ENCODE measurements at places on chromosomes 4 and X.

DNA sequence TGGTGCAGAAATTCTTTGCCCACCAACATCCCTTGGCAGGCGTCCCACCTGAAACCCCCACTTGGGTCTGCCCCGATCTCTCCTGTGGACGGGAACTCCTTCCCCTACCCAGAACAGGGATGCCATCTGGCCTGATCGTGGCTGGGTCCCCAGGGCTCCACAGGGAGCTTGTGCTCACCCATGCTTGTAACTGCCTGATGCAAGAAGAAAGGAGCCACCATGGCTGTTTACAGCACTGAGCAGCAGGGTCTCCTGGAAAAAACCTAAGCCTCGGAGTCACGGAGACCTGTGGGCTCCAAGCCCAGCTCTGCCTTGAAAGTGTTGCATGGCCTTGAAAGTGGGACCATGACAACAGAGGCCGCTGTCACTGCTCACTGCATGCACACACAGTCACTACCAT lies 101.5 kb upstream of the AFAP1 start:
- DNase-seq: no peak

DNA sequence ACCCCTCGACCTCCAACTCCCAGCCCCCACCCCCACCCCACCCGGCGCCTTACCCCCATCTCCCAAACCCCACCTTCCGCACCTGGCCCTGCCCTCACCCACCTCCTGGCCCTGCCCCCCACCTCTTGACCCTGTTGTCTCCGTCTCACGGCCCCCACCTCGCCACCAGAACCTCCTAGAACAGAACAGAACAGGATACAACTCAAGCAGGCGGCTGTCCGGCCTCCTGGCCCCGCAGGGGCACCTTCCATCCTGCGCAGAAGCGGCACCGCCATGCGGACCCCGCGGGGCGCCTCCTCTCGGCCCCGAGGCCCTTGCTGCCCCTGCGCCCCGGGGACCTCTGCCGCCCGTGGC lies 354 bp downstream of the CTAG2 start:
- DNase-seq: no peak

GRCh38 chr4:32349026-32349425 lies 1628.9 kb downstream of the PCDH7 start:
- no peak for DNase-seq

- DNase-seq: no peak
Observed at GRCh38 chr4:11497212-11497806, 68.6 kb upstream of the HS3ST1 start.

DNA sequence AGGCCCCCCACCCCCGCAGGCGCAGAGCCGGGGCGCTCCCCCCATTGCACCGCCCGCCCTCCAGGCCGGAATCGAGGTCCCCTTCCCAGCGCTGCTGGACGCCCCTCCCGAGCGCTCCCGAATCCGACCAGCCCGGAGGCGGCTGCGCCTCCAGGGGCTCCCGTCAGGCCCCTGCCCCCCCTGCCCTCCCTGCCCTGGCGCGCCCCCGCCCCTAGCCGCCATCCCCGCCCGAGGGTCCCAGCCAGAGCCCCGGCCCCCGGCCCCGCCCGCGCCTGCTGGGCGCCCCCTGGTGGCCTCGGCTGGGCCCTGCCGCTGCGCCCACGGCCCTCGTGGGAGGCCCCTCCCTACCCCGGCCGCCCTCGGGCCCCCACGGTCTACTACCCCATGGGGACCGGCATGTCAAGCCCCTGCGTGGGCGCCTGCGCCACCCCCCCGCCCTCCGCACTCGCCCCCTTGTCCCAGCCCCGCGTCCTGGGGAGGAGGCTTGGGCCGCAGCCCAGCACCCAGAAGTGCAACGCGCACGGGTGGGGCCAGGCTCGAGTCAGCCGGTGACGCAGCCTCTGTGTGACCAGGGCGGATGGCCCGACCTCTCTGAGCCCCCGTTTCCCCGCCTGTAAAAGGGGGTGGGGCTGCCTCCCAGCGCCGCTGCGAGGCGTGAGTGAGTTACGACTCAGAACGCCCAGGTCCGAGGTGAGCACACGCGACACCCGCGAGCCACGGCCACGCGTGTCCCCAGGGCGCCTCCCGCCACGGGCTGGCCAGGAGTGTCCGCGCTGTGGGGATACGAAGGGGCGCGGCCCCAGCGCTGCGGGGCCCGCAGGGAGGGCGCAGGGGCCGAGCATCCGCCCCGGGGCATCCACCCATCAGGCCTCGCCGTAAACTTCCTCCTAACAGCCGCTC lies 104.9 kb downstream of the FAM53A start:
- no peak for DNase-seq

DNA sequence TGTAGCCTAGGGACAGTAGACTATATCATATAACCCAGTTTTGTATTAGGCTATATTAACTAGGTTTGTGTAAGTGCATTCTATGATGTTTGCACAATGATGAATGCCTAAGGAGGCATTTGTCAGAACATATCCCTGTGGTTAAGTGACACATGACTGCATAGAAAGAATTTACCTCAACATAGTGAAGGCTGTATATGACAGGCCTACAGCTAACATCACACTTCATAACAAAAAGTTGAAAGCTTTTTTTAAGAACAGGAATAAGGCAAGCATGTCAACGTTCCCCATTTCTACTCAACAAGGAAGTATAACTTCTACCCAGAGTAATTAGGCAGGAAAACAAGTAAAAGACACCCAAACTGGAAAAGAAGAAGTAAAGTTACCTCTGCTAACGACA lies 165.9 kb upstream of the NDST4 start:
- no peak for DNase-seq

DNA sequence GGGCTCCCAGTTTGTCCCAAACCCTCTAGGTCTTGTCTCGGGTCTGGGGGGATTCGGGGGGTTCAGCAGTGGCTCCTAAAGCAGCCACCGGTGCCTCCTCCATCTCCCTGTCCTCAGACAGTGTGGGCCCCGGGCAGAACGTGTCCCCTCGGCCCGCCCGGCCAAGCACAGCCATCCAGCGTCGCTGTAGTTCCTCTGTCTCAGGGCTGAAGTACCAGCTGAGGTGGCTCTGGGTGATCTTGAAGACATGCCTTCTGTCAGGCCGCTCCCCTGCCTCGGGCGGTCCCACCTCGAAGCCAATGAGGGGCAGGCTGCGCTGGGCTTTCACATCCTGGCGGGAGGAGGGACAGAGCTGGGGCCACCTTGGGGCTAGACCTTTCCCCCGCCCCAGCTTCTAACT lies 5.9 kb downstream of the TSR2 start:
- no peak for DNase-seq

Data from retinal pigment epithelial cell (primary cell).